ENCODE measurements at places on chromosomes 7 and 10.

DNA sequence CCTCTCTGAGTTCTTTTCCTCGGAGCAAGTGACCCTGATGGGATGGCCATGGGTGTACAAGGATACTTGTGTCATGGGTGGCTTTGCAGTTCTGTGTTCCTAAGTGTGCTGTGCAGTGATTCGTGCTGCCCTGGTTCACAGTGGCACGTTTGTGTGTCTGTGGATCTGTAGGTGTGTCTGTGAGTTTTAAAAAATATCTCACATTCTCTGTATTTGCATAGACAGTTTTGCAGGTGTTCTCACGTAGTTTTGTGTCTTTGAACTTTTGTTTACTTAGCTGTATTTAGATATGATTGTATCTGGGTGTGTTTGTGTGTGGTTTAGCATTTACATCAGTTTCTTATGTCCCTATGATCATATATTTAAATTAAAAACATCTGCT, 3.7 kb downstream of the ZNF775 start:
- DNase-seq, result no peak

- no peak for DNase-seq
Observed at GRCh38 chr10:133412381-133412711, 12.1 kb downstream of the SPRN start.

- no peak for DNase-seq
Observed at GRCh38 chr10:81270051-81270450, 604.9 kb upstream of the NRG3 start.

DNA sequence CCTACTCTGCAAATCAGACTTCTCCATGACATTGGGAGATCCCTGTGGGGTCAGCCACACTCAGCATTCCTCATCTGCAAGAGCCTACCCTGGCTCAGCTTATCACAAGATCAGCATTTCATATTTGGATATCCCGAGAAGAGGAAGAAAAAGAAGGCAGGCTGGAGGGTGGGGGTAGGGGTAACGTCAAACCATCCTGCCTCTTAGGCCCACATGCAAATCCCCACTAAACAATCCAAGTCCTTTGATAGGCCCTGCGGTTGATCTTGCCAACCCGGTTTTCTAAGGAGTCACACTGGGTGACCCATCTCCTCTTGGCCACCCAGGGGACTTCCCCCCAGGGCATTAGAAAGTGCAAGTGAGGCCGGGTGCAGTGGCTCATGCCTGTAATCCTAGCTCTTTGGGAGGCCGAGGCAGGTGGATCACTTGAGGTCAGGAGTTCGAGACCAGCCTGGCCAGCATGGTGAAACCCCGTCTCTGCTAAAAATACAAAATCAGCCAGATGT, 128.0 kb upstream of the CALN1 start:
- DNase-seq, result no peak

GRCh38 chr7:23332193-23332592, 33.1 kb downstream of the MALSU1 start:
- DNase-seq, result no peak

GRCh38 chr10:7435674-7436073, 24.8 kb upstream of the SFMBT2 start:
- DNase-seq, result no peak

- DNase-seq, result peak; percentile 72
Observed at GRCh38 chr10:31401287-31401686, 82.3 kb downstream of the ZEB1 start.

- DNase-seq, result peak; percentile 15
Observed at GRCh38 chr7:74401137-74401859, 52.4 kb upstream of the GTF2IRD1 start.

DNA sequence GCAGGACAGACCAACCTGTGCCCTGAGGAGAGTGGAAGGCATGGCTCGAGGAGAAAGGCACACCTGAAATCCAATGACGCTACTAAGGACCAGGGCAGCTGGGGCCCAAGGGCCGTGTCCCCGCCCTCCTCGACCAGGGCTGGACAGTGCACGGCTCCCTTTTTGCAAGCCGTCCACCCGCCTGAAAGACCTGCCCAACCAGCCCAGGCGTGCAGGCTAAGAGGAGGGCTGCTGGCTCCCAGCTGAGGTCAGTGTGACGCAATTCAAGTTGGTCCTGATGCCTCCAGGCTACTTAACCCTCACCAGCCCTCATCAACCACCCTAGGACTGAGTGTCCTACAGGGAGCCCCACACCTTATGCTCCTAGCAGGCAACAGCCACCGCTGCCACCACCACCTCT, 69.3 kb downstream of the DLG5 start:
- DNase-seq, result no peak

- DNase-seq, result no peak
Observed at GRCh38 chr7:68511281-68511680, 1087.0 kb upstream of the AUTS2 start.

GRCh38 chr10:112986544-112987190, 36.6 kb downstream of the TCF7L2 start:
- no peak for DNase-seq

GRCh38 chr10:5490698-5491464, 8.5 kb downstream of the CALML5 start:
- no peak for DNase-seq

GRCh38 chr10:6894405-6894804, 314.3 kb upstream of the PRKCQ start:
- no peak for DNase-seq

GRCh38 chr7:55135462-55135861, 116.6 kb downstream of the EGFR start:
- DNase-seq, result no peak

GRCh38 chr10:27500886-27501285, 3.2 kb upstream of the RAB18 start:
- no peak for DNase-seq

DNA sequence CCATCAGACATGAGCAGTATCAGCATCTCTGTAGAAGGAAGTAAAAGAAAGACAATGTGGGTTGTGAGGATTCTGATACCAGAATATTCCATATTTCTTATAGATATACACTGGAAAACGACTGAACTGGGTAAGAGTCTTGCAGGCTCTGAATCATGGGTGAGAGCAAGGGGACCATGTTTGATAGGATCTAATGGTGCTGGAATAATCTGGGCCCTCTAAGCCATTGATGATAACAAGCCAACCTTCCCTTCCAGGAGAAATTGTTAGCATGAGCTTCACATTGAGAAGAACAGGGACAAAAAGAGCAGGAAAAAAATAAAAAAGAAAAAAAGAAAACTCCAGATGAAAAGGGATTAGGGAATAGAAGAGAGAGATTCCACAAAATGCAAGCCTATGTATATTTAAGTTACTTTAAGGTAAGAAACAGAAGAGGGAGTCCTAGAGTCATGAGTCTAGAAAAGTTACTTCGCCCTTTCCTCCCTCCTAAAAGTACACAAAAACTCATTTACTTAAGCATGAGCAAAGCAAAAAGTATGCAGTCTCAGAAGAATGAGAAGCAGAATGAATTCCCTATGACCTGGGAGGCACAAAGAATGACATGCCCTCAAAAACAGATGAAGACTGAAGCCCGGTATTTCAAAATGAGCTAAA, 181.9 kb downstream of the TMEM26 start:
- DNase-seq, result no peak

GRCh38 chr10:128463991-128464760, 338.0 kb upstream of the MKI67 start:
- no peak for DNase-seq

GRCh38 chr7:1274121-1274875, 41.6 kb downstream of the UNCX start:
- no peak for DNase-seq

GRCh38 chr7:134448356-134449229, 10.3 kb downstream of the AKR1B1 start:
- DNase-seq, result no peak

DNA sequence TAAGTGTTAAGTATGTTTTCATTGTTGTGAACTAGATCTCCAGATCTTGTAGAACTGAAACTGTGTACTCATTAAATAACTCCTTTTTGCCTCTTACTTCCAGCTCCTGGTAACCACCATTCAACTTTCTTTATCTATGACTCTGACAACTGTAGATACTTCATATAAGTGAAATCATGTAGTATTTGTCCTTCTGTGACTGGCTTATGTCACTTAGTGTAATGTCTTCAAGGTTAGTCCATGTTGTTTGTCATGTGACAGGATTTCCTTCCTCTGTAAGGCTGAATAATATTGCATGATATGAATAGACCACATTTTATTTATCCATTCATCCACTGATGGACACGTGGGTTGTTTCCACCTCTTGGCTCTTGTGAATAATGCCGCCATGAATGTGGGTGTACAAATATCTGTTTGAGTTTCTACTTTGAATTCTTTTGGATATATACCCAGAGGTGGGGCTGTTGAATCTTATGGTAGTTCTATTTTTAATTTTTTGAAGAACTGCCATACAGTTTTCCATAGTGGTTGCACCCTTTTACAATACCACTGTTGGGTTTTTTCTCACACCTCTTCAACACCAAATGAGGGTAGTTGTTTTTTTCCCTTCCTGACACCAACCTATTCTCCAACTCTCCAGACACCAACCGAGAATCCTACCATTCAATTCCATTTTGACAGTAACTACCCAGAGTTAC, 10.7 kb upstream of the FMC1 start:
- no peak for DNase-seq

DNA sequence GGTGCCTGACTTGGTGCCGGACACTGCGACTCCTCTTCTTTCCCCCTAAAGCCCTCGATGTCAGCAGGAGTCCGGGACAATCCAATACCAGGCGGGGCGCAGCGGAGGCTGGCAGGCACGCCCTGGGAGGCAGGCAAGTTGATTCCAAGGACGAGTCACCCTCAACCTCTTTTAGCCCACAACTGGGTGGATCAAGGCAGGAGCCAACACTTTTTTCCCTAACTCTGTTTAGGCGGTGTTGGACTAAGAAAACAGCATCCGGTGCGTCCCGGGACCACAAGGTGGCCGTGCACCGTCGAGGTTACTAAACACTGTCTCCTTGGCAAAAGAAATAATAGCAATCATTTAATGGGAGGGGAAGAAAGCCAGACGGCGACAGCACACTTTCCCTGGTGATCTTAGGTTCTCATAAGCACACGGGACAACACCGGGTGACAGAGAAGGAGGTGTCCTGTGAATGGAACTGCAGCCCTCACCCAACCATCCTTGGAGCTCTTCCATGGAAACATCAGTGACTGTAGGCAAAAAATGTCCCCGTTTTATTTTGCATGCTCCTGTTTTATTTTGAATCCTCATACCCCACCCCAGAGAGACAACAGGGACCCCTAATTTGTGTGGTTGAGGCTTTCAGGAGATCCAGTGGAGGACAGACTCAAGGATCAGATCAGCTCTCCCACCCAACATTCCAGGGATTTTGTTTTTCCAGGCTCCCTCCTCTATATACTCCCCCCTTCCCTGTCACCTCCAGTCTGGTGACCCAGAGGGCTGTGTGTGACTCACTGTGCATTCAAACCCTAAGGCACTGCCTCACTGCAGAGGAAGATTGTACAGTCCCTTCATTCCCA, 1.3 kb upstream of the CALCR start:
- DNase-seq, result no peak

- DNase-seq, result no peak
Observed at GRCh38 chr7:70635633-70636032, 496.3 kb upstream of the GALNT17 start.

- peak; percentile 59 for DNase-seq
Observed at GRCh38 chr7:54360075-54360840, 181.9 kb upstream of the VSTM2A start.

DNA sequence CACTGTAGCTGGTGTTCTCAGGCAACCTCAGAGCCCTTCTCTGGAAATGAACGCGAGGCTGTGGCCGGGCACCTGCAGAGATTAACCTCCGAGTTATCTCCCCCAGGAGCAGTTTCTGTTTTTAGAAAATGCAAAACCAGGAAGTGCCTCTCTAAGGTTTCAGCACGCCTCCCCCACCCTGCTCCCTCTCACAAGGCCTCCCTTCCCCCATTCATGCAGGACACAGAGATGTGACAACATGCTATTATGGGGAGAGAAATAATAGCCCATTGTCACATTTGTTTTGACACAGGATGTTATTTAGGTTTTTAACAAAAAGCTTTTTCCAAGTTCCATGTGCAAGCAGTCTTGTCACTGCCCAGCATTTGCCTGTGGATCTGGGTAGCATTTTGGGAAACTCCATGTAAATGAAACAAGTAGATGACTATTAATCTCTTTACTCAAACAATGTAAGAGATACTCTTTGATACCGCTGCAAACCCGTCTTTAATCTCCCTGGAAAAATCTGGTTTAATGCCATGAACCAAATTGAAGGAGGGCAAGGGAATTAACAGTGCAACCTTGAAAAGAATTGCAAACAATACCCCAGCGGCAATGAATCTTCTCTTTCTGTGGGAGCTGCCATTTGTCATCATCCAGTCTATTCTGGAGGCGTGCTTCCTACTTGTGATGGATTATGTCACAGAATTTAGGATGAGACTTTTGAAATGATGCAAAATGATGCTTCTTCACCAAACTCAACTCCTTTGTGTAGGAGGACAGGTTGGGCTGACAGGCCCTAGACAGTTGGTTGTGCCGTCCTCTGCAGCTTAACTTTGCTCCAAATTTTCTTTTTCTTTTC, 86.5 kb upstream of the NMT2 start:
- DNase-seq, result peak; percentile 16

DNA sequence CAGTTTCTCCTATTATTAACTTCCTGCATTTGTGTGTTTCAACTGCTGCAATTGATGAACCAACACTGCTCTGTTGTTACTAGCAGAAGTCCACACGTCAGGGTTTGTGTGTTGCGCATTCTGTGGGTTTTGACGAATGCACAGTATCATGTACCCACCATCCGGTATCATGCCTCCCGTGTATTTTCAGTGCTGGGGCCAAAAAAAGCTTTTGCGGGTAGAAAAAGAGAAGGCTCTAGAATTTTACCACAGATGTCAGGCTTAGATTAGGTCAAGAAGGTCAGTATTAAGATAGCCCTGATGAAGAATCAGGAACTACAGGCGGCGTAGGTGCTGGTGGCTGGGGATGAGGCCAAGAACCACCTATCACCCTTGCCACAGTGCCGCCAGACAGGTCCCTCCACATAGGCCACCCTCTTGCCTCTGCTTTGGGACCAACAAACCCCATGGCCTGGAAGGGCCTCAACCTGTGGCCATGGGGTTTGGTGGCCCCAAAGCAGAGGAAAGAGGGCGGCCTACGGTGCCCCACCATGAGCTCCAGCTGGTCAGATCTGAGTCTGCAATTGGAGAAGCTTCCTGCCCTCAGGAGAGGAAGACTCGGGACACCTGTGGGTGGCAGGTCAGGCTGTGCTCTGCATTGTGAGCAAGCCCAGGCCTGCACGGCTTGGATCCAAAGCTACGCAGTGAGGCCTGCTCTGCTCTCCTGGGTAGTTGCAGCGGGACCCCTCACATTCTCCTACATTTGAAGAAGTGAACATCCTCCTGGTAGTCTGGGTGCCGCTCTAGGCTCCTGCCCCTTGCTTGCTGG, 71.9 kb downstream of the MKI67 start:
- no peak for DNase-seq

- DNase-seq, result no peak
Observed at GRCh38 chr7:31825576-31825975, 138.6 kb downstream of the PPP1R17 start.
